ENCODE measurements at places on chromosomes 6 and 20. TPM values are rescaled to one million over a fixed set of nuclear protein-coding genes. Genes with fewer than 3 reads are reported as not detected.
A peak's percentile ranks its signal among the peaks of the same experiment; 100 is the strongest.

GRCh38 chr6:148293181-148293995 lies 49.2 kb upstream of the SASH1 start:
- no peak overlapping the region for H3K27ac ChIP-seq
- no peaks in the 10 kb centered on the region for H3K4me1 ChIP-seq
- H3K27me3 ChIP-seq = no peaks in the 10 kb centered on the region
- H3K4me3 ChIP-seq = no peak overlapping the region
- no peak for DNase-seq

DNA sequence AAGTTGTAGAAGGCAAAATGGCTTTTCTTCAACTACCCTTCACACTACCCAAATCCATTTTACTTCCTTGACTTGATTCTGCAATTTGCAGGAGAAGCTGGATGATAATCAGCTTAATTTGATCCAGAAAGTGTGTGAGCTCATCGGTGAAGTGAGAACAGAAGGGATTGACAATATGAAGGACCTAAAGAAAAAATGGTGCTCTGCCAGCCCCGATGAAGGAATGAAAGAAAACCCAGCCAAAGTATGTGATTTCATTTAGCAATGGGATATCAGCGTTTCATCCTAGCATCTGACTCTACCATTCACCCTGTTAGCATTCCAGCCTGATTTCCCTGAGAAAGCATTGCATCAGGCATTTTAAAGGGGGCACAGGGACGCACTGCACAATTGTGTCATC lies 41.5 kb downstream of the CD164 start:
- no peak overlapping the region for H3K4me3 ChIP-seq
- no peaks in the 10 kb centered on the region for H3K27me3 ChIP-seq
- H3K36me3 ChIP-seq = no peaks in the 10 kb centered on the region
- H3K4me1 ChIP-seq = peaks cover 5% of the 10 kb centered on the region

DNA sequence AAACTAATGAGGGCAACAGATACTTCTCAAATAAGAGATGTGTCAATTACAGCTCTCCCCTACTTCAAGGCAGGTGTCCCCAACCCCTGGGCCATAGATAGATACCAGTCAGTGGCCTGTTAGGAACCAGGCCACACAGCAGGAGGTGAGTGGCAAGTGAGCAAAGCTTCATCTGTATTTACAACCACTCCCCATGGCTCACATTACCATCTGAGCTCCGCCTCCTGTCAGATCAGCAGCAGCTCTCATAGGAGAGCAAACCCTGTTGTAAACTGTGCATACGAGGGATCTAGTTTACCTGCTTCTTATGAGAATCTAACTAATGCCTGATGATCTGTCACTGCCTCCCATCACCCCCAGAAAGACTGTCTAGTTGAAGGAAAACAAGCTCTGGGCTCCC lies 422.1 kb downstream of the GJA1 start:
- no peak for DNase-seq
- H3K27me3 ChIP-seq = no peaks in the 10 kb centered on the region
- no peak overlapping the region for H3K27ac ChIP-seq
- H3K36me3 ChIP-seq = no peaks in the 10 kb centered on the region

DNA sequence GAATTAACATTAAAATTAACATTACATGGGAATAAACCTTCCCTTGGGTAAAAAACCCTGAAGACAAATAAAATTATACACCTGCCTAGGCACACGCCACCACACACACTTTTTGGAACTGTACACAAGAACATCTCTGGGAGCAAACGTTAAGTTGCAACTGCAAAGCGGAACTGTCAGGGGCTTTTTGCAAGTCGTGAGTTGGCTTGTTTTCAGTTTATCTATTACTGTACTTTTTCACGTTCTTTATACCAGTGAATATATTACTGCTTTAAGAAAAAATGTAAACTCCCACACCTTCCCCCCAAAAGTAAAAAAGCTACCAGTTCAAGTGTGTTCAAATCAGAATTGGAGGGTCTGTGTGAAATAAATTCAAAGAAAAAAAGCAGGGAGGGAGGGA lies 65.5 kb upstream of the NFATC2 start:
- no peak overlapping the region for H3K4me3 ChIP-seq
- no peak for DNase-seq
- H3K27me3 ChIP-seq = no peaks in the 10 kb centered on the region
- no peak overlapping the region for H3K27ac ChIP-seq
- H3K4me1 ChIP-seq = no peaks in the 10 kb centered on the region
- H3K36me3 ChIP-seq = peaks cover 3% of the 10 kb centered on the region

DNA sequence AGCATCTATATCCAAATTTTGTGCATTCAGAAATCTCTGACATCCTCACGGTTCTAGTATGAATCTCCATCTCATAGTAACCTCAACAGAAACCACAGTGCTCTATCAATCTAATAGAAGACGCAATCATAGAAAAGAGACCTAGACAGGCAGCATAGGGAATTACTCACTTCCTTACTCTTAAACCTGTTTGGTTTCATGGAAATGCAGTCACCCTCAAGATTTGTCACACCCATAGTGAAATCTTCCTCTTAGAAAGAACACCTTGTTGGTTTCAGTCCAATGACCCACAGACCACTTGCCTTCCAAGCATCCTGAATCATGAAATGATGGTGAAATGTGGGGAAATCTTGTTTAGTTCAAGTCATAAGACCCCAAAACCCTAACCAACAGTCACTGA lies 166.1 kb upstream of the PRDM1 start:
- H3K27me3 ChIP-seq = no peaks in the 10 kb centered on the region
- no peak for DNase-seq
- no peaks in the 10 kb centered on the region for H3K4me1 ChIP-seq
- H3K4me3 ChIP-seq = no peak overlapping the region
- no peaks in the 10 kb centered on the region for H3K36me3 ChIP-seq

GRCh38 chr20:36493051-36493800 lies 48.1 kb upstream of the MYL9 start:
- H3K4me3 ChIP-seq = no peak overlapping the region
- DNase-seq = no peak
- no peaks in the 10 kb centered on the region for H3K27me3 ChIP-seq

DNA sequence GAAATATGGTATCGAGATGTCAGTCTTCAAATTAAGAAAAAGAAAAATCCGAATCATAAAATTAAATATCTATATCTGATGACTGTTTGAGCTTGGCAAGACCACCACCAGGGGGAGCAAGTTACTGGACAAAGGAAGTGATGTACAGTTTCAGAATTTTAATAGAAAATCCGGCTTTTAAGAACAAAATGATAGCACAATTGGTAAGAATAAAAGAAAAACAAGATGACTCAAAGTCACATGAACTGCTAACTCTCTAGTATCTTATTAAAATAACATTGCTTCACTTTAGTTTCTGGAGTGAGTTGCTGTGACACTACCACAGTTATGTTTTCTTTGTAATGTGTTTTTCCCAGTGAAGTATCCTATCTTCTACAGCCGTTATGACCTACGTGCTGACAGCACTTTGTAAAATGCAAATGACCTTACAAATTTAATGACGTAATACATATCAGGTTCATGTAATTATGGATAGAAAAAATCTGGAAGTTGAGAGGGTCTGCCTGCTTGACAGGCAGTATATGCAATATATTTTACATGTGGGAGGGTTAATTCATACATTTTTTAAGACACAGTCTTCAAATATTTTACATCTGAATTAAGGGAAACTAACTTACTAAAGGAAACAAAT lies 405.3 kb upstream of the HS3ST5 start:
- no peak overlapping the region for H3K4me3 ChIP-seq
- H3K27ac ChIP-seq = no peak overlapping the region
- no peaks in the 10 kb centered on the region for H3K36me3 ChIP-seq
- H3K4me1 ChIP-seq = no peaks in the 10 kb centered on the region

DNA sequence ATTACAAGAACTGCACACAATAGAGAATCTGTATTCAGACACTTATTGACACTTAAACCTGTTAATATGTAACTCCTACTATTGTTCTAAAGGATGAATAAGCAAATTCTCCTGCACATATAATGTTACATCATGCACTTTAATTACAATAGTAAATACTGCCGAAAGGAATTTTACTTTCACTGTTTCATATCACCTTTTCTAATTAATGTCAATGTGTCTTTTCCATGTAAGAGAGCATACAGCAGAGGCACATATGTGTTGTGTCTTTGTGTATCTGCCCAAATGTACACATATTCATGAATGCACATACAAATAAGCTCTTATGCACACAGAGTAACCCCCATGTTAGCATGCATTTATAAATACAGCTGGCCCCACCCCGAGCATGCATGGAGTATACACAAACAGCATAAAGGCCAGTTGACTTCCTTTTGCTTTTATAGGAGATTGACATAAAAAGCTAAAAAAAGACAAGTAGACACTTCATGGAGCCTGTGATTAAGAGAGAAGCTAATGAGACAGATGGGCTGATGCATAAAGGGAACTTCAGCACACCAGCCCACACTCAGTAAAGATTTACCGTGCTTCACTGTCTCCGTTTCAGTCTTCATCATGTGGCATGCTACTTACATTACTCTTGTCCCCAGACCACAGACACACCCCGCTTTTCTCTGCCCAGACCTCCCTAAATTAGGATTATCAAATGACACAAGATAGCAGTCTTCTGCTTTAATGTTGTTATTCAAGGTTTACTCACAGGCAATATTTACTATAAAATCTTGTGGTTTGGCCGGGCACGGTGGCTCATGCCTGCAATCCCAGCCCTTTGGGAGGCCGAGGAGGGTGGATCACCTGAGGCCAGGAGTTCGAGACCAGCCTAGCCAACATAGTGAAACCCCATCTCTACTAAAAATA lies 184.6 kb downstream of the ATXN1 start:
- no peaks in the 10 kb centered on the region for H3K4me1 ChIP-seq
- H3K27me3 ChIP-seq = no peaks in the 10 kb centered on the region
- DNase-seq = no peak
- no peaks in the 10 kb centered on the region for H3K36me3 ChIP-seq
- H3K27ac ChIP-seq = no peak overlapping the region

DNA sequence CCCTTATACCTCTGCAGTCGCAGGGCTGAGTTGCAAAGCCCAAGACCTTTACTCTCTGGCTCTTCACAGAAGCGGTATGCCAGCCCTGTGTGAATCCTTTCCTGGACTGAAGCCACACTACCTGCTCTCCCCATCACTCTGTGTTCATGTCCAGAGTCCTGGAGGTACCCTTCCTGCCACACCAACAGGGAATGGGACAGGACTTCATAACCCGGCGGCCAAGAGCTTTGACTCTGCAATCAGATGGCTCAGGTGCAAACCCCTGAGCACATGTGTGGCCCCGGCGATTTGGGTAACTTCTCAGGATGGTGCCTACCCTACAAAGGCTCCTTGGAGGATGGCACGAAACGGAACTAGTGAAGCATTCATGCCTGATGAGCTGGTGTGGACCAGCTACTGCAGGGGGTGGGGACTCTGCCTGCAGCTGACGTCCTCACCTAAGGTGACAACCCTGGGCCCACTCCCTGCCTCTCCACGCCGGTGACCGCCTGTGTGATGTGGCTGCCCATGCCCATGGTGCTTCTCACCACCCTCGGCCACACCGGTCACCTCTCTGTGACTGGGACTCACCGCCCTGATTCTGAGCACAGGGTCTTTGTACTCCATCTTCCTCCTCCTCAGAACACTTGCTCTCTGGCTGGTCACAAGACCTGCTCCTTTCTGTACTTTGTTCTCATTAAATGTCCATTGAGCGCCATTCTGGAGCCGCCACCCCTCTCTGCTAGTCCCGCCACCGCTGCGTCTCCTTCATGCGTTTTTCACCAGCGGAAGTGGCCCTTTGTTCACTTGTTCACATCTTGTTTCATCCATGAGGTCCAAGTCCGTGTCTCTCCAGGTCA lies 116.7 kb downstream of the SULF2 start:
- DNase-seq = no peak
- H3K36me3 ChIP-seq = no peaks in the 10 kb centered on the region
- H3K27ac ChIP-seq = no peak overlapping the region
- H3K27me3 ChIP-seq = no peaks in the 10 kb centered on the region
- H3K4me3 ChIP-seq = no peak overlapping the region

DNA sequence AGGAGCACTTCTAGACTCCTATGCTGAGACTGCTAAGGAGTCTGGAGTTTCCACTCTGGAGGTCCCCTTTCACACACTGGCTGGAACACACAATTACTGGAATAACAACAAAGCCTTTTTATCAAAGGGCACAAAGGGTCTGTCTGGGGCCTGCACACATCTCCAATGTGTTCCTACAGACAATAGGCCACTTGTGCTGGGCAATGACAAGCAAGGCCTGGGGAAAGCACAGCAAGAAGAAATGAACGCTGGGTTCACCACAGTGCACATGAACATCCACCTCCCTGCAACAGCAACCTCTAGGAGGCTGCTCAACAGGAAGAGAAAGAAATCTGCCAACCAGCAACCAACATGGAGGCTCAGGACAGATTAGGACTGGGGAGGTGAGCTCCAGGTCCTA lies 43.9 kb downstream of the TRPC4AP start:
- no peak overlapping the region for H3K27ac ChIP-seq
- H3K4me1 ChIP-seq = no peaks in the 10 kb centered on the region
- no peak for DNase-seq
- no peak overlapping the region for H3K4me3 ChIP-seq
- H3K36me3 ChIP-seq = peaks cover 4% of the 10 kb centered on the region

DNA sequence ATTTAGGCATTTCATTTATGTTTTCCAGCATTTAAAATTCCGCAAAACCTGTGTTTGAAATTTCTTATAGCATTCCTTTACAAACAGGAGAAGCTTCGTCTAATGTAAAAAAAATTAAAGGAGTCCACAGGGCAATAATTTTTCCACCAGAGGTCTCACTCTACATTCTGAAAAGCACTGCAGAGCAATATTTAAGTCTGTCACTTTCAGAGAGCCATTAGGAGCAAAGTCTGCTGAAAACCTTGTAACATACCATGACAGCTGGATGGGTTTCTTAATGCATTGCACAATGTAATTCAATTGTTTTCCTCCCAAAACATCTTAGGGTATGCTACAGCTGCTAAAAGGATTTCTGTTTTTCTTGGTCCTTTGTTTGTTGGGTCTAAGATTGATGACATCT lies 18.0 kb downstream of the BAG2 start:
- no peak for DNase-seq
- H3K4me3 ChIP-seq = no peak overlapping the region
- H3K36me3 ChIP-seq = no peaks in the 10 kb centered on the region
- H3K4me1 ChIP-seq = no peaks in the 10 kb centered on the region
- H3K27me3 ChIP-seq = no peaks in the 10 kb centered on the region

GRCh38 chr20:41014561-41015088 lies 14.0 kb upstream of the TOP1 start:
- H3K27me3 ChIP-seq = no peaks in the 10 kb centered on the region
- H3K27ac ChIP-seq = no peak overlapping the region
- no peaks in the 10 kb centered on the region for H3K4me1 ChIP-seq
- no peak overlapping the region for H3K4me3 ChIP-seq

GRCh38 chr6:170116636-170117035 lies 174.2 kb downstream of the DLL1 start:
- no peak overlapping the region for H3K4me3 ChIP-seq
- no peaks in the 10 kb centered on the region for H3K36me3 ChIP-seq
- peak; percentile 15 for DNase-seq
- H3K27ac ChIP-seq = no peak overlapping the region
- H3K4me1 ChIP-seq = no peaks in the 10 kb centered on the region

Gene WFDC2
- 106 TPM for total RNA-seq

Gene MYMX
- 3.4 TPM for total RNA-seq

Gene TAGAP
- 4.2 TPM for total RNA-seq

Gene SOX18
- 8.8 TPM for total RNA-seq

Gene SPEF1
- total RNA-seq = 0.33 TPM

Gene C20orf144
- 0.16 TPM for total RNA-seq

Gene PAX1
- total RNA-seq = not detected

Gene COL9A3
- total RNA-seq = 10.2 TPM

Gene CLPSL1
- 1.3 TPM for total RNA-seq

Gene TMC2
- total RNA-seq = 0.96 TPM

Gene SNAP91
- total RNA-seq = 0.66 TPM

Gene ELOVL4
- total RNA-seq = 1.9 TPM
